ENCODE measurements at places on chromosomes 6 and 20.

DNA sequence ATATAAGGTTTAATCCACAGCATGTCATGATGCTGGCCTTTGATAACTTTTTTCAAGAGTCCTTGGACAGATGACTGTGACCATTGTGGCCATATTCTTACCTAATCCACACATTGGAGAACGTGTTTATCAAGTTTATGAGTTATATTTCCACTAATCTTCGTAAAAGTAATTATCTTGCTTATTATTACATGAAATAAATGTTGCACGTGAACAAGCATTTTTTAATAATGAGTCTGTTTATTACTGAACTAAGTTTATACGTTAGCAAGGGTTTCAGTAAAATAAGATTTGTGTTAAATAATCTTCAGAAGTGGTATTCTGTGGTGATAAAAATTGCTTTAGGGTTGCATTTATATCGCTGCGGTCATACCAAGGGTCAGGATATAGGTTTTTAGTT lies 107.1 kb downstream of the SCAF8 start:
- DNase-seq, result no peak

DNA sequence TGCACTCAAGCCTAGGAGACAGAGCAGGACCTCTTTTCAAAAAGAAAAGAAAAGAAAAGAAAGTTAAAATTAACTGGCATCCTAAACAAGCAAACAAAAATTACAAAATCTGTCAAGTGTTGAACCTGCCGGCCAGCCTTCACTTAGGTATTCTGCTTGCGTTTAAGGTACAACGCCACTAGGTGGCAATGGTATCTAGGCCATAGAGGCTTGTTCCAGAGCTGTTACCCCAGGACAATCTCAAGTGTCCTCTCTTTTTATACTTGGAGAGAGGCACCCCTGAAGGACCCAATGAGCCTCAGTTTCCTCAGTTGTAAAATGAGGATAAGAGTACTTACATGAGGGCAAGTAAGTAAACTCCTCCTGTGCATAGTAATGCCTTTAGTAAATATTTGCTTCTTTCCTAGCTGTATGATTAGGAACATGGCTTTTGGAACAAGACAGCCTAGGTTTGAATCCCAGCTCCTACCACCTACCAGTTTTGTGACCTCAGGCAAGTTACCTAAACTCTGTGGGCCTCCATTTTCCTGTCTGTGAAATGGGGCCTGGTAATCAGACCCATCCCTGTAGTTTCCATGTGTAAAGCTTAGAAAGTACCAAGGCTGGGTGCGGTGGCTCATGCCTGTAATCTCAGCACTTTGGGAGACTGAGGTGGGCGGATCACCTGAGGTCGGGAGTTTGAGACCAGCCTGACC lies 5.8 kb upstream of the PACSIN1 start:
- DNase-seq, result peak; percentile 19

DNA sequence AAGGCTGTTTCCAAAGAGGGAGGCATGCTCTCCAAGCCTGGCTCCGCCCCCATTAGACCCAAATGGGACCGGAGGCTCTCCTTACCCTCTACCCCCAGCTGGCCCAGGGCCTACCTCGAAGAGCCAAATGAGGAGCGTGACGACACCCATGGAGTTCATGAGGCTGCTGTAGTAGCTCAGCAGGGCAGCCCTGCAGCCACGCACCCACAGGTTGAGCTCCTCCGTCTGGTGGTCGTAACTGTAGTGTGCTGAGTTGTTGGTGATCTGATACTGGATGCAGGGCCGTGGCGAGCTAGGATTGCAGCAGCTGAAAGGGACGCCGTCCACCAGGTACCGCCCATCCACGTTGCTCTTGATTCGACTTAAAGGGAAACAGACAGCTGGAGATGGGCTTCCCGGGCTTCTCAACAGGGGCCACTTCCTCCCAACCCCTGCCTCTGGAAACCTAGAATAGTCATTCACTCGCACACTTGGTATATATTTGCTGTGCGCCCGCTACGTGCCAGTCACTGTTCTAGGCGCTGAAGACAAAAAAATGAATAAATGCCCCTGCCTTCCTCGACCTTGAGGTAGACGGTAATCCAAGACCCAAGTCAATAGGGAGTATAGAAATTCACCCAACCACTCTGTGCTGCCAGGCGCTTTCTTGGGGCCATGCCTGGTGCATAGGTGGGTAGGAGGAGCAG lies 18.0 kb downstream of the PRPH2 start:
- DNase-seq, result peak; percentile 64

DNA sequence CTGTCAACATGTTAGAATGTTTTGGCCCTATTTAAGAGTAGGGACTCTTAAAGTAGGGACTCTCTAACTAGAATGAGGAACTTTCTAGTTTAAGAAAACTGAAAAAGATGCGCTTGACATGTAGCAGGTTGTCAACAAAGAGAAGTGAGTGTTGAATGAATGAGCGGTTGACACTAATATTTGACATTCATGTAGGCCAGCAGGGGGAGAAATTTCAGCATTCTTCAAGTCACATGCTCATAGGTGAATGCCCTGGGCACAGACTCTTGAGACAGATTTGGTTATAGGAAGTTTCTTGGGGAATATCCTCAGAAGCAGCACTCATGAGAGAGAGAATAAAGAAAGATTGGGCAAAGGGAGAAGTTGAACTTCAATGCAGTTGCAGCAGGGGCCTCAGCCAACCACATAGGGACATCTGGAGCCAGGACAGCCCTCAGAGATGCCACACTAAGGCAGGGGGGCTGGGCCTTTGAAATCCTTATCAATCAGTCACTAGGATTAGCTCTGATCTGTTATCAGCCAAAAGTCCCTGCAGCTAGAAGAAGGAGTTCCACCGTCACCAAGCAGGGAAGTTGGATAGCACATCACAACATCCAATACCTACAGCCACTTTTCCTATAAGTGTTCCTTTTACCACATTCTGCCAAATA lies 145.1 kb upstream of the FKBP1C start:
- no peak for DNase-seq

GRCh38 chr20:4089756-4090487 lies 74.6 kb upstream of the RNF24 start:
- peak; percentile 35 for DNase-seq

DNA sequence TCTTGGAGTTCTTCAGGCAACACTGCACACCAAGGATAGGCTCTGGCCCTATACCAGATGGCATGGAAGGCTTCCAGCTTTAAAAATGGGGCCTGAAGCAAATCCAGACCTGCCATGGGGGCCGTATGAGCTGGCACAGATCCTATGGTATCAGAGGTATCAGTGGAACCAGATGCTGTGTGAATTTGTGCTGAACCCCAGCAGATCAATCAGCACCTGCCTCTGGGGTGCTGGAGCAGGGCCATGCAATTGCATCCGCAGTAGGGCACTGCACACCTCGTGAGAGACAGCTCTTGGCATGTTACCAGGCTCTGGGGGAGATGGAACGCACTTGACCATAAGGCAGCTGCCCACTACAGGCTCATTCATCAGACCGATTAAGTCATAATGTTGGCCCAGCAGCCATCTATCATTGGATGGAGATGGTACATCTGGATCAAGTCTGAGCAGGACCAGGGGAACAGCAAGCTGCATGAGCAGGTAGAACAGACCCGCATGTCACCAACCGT lies 221.5 kb downstream of the MYLK4 start:
- no peak for DNase-seq

Measured in fibroblast of skin of right quadriceps (primary cell).